ENCODE measurements at places on chromosomes 7 and 10.

DNA sequence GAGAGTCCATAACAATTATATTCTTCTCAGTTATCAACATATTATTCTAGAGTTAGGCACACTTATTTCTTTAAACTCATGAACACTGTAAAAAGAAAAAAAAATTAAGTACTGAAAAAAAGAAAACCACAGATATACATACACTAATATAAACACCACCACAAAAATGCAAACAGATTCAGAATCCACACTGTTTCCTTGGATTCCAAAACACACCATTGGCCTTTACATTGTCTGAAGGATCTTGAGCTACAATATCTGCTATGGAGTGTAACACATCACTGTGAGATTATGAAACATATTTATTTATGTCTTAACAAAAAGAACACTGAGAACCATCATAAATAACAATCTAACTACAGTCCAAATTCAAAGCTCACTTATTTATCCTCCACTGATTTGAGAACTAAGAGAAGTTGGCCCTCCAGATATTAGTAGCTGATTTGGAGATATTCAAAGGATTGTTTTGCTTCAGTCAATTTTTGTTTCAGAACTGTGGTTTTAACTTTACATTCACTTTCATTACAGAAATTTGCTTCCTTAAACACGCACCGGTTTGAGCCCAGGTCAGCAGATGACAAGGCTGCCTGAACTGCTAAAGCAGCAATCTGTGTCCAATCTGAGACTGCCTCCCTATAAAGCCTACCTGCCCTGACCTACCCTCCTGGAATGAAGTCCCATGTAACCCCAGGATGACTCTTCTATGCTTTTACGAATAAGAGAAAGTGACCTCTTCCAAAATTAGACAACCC, 47.0 kb upstream of the CDK1 start:
- no peak for DNase-seq

GRCh38 chr10:124963866-124964720, 22.2 kb downstream of the ZRANB1 start:
- no peak for DNase-seq

GRCh38 chr10:30878920-30879319, 152.7 kb downstream of the ZNF438 start:
- DNase-seq: no peak

DNA sequence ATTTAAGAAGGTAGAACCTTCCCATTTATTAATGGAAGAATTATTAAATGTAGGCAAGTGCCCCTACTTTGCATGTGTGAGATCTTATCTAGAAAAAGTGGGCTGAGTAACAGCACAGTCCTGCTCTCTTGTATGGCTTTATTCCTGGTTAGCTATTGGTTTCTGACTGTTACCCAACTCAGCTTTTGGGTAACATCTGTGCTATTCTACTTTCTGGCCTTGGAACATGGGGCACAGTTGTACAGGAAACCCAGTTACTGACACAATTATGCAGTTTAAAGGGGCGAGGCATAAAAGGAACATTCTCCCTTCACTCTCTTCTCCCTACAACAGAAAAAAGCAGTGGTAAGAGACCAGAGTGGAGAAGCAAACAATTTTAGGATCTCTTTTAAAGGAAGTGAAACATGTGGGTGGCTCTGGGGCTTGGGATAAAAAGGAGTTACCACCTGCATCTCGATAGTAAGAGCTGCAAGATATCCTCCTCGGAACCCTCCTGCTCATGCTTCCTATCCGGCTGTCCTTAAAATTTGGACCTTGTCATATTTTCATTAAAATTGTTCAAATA, 16.0 kb downstream of the NUDT5 start:
- no peak for DNase-seq

DNA sequence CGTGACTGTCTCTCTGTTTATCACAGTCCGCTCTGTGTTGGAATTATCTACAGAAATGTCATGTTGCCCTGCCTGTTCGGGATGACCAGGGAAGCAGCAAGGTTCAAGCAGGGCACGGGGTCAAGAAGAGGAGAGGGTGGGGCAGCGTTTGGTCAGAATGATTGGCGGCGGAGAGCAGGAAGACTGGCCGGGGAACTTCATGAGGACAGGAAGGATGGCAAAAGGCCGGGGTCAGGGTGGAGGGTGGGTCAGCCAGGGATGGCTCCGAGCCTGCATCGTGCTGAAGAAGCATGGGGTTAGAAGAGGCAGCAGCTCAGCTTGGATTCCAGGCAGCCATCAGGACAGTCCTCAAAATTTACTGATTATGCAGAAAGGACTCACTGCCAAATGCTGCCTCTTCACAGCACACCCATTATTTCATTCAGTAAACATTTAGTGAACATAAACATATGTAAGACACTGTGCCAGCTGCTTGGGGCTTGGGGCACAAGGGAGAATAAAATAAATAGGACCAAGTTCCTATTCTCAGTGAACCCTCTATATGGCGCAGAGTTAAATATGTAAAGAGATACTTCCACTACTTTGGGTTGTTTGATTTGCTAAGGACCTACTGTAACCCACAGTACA, 42.8 kb downstream of the WNT2 start:
- no peak for DNase-seq

DNA sequence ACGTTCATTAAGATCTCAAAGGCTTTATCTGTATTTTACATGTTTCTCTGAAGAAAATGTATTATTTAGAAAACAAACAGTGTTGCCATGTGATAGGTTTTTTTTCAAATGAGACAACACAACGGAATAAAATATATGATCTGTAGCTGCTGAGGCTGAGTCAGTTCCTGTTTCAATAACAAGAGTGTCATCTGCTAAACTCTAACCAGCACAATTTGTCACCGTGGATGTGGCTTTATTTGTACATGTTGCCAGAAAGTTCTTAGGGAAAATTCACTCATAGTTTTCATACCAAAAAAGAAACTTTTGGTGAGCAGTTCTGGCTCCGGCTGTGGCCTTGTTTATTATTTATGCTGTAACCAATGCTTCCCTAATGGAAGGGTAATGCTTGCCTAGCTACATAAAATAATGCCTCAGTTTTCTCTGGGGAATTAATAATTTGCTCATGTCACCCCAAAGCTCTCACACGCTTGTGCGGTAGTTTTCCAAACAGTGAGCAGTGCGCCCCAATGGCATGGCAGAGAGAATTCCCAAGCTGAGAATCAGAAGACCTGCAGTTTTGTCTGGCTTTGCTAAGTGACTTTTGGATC, 20.3 kb upstream of the KLF6 start:
- DNase-seq: no peak

DNA sequence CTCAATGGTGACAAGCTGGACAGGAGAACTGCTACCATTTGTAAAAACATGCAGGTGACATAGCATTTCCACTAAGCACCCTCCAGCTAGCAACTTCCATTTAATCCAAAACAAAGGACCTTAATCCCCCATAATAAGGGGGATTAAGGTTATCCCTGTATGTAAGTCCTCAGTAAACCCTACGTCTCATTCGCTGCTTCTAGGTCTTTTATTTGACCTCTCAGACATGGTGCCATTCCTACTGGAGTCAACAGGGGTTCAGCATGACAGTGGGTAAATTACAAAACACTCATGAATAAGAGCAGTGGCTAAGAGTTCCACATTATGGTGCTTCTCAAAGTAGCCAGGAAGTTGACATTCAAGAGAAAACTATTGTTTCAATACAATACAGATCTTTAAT, 121.8 kb upstream of the CAV2 start:
- DNase-seq: no peak

GRCh38 chr10:18345308-18345707, 205.1 kb downstream of the CACNB2 start:
- DNase-seq: no peak

DNA sequence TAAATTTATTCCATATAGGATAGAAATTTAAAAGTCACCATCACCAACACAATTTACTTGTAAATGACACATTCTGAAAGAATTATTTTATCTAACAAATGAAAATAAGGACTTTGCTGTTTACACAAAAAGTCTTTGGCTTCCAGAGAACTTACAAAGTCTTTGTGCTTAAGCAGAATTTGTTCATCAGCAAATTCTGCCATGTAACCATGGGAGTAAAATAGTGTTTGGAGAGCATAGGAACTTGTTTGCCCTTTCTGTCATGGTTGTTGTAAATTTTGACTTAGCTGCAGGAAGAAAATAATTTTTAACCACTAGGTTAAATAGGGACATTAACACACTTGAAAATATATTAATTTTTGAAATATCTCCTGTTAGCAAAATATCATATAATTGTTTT, 15.2 kb downstream of the FGL2 start:
- no peak for DNase-seq

GRCh38 chr7:47483604-47484273, 98.2 kb downstream of the TNS3 start:
- DNase-seq: no peak

- no peak for DNase-seq
These were observed 345.8 kb downstream of the KCNMA1 start for GRCh38 chr10:77291596-77292505.

DNA sequence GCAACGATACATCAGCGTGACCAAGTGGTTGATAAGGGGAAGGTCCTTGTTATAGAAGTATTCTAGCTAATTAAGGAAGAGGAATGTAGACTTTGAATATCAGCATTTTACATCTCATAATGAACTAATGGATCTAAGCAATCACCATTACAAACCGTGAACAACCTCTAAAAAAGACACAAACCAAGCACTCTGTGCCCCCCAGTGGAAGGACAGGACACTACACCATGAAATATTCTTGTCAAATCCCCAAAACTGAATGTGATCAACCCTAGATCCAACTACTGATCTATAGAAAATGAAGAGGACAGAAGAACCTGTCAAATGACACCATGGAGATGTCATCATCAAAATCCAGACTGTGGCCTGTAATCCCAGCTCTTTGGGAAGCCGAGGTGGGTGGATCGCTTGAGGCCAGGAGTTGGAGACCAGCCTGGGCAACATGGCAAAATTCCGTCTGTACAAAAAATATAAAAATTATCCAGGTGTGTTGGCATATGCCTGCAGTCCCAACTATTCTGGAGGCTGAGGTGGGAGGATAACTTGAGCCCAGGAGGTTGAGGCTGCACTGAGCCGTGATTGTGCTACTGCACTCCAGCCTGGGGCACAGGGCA, 111.3 kb upstream of the CARD11 start:
- no peak for DNase-seq

- DNase-seq: no peak
These were observed 6.3 kb upstream of the KCNMA1 start for GRCh38 chr10:77643795-77644468.

DNA sequence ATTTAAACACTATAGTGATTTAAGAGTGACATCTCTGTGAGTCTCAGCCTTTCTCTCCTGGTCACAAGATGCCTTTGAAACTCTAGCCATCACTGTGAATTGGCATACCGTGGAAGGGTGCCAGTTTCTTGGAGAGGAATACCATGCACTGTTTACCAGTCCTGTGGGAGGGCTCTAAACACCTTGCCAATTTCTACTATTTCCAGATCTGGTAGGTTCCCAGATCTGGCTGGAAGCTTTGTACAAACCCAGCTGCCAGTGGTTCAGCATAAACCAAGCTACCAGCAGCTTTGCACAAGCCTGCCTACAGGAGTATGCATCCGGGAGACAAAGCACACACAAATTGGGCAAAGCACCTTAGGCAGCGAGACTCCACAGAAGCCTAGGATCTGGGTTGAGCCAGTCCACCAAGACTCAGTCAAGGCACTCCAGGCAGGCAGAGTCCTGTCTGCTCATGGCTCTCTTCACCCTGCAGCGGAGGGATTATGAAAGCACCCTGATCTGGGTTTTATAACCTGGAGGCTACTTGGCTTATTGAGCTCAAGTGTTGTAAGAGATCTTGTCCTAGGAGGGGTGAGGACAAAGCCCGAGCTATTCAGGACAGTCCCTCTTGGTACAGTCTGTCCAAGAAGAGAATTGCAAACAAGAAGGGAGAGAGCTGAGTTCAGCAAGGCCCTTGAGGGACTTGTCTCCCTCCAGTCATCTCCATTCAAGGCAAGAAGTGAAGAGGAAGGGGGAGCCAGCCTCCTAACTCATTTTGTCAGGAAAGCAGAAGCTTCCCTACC, 23.6 kb downstream of the MCM10 start:
- DNase-seq: no peak

DNA sequence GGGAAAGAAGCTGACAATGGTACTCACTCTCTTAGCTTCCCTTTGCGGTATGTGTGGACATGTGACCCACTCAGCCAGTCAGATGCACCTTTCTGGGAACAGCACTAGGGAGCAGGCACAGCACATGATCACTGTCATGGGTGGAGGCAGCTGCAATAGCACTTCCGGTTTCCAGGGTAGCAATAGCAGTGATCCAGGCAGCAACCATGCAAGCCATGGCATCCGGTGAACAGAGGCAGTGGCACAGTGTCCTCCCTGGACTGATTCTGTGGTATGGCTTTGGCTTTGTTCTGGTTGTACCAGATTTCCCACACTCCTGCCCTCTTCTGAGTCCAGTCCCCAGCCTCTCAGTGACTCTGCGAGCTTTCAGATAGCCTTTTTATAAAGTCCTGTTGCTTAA, 86.8 kb upstream of the NAMPT start:
- no peak for DNase-seq

DNA sequence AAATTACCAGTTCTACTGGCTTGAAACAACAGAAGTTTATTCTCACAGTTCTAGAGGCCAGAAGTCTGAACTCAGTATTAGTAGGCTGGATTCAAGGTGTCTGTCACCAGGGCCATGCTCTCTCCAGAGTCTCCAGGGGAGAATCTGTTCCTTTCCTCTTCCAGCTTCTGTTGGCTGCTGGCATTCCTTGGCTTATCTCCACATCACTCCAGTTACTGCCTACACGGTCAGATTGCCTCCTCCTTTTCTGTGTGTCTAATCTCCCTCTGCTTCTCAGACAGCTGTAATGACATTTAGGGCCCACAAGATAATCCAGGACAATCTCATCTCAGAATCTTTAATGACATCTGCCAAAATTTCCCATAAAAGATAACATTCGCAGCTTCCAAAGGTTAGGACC, 36.6 kb downstream of the MAPK8 start:
- DNase-seq: no peak

DNA sequence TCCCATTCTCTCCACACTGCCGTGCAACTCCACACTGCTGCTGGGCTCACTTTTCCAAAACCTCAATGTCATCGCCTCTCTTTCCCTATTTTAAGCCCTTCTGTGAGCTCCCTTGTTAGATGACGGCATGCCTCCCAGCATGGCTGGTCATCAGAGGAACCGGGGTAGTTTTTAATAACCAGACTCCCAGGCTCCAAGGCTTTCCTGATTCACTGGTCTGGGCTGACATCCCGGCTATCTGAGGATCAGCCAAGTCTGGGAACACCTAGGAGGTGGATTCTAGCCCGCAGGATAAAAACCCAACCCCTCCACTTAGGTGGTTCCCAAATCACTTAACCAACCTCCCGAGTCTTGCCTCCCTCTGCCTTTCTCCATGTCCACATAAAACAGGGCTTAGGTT, 295.4 kb upstream of the FZD8 start:
- no peak for DNase-seq

GRCh38 chr7:139471740-139472353, 11.6 kb downstream of the KLRG2 start:
- no peak for DNase-seq

GRCh38 chr10:12350925-12351324, 1.6 kb downstream of the CAMK1D start:
- no peak for DNase-seq
